ENCODE measurements at places on chromosomes 5 and 9.

DNA sequence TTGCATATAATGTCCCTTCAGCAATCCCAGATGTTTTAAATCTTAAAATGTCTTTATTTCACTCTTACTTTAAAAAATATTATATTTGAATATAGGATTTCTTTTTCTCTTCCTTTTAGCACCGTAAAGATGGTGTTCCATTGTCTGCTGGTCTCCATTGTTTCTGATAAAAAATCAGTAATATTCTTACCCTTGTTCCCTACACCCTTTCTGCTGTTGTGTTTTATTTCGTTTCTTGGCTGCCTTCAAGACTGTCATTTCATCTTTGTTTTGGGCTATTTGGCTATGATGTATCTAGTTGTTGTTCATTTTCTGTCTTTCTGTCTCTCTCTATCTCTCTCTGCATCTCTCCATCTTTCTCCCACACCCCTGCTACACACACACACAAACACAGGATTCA lies 197.9 kb downstream of the IRX2 start:
- DNase-seq: no peak

DNA sequence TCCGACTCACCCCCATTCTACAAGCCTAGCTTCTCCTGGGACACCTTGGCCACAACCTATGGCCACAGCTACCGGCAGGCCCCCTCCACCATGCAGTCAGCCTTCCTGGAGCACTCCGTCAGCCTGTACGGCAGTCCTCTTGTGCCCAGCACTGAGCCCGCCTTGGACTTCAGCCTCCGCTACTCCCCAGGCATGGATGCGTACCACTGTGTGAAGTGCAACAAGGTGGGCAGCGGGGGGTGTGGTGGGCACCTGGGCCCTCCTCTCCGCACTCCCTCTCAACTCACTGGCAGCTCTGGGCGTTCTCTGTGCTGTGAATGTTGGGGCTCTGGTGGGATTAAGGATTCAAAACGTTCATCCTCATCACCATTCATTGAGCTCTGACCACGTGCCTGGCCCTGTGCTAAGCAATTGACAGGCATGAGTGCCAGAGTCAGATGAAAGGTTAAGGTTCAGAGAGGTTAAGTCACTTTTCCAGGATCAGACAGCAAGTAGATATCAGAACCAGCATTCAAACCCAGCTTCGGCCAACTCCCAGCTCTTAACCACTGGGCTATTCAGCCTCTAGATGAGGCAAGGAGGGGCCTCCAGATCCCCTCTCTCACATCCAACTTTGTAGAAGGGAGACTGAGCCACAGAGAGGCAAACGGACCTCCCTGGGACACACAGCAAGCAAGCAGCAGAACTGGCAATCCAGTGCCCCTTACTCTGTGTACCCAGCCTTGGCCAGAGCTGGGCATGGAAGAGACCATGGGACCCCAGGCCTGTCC lies 9.9 kb downstream of the GFI1B start:
- DNase-seq: no peak

GRCh38 chr5:6715271-6715670 lies 2.0 kb downstream of the TENT4A start:
- DNase-seq: no peak

- no peak for DNase-seq
Observed at GRCh38 chr5:3925022-3925421, 329.4 kb downstream of the IRX1 start.

DNA sequence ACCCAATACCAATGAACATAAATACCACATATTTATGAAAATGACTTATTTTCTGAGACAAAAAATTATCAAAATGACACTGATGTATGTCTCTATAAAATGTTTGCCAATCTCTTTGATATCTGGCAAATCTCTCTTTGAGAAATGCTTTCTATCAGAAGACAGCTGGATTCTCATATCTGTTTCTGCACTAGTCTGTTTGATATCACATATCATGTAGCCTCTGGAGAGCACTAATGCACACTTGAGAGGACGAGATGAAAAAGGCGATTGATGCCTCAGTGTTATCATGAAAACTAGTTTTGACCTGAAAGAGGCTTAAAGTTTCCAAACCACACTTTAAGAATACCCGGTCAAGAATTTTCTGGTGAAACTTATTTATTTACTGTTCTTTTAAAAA lies 29.1 kb upstream of the ANKRD55 start:
- no peak for DNase-seq

DNA sequence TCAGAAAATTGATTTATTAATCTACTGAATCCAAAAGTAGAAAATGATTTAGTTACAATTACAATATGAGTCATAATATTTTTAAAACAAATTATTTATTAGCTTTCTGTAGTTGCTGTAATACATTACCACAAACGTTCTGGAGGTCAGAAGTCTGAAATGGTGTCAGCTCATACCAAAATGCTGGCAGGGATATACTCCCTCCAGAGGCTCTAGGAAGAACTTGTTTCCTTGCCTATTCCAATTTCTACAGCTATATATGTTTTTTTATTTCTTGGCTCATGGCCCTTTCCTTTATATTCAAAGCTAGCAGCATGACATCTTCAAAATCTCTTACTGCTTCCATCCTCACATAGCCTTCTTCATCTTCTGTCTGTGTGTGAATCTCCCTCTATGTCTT lies 667.9 kb upstream of the ITGA1 start:
- DNase-seq: no peak

- no peak for DNase-seq
Observed at GRCh38 chr9:78566948-78567675, 270.2 kb downstream of the PSAT1 start.

- DNase-seq: no peak
Observed at GRCh38 chr5:151661968-151662732, 24.6 kb downstream of the SPARC start.

DNA sequence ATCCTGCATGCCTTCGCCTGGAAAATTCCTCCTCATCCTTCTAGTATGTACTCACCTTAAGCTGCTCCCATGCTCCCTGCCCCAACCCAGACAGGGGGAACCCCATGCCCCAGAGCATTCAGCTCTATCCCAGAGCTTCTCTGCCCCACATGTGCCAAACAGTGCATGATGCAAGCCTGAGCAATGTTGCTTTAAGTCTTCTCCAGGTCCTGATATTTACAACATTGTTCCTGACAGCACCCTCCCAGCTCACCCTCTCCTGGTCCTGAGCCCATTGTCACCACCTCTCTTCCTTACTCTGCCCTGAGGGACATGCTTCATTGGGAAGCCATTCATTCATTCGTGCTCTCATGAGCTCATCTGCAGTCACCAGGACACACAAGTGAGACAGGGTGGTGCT lies 23.4 kb upstream of the BARX1 start:
- no peak for DNase-seq

GRCh38 chr9:72997387-72997995 lies 44.6 kb upstream of the ALDH1A1 start:
- DNase-seq: no peak

- DNase-seq: no peak
Observed at GRCh38 chr9:112408275-112408674, 28.4 kb downstream of the HSDL2 start.

DNA sequence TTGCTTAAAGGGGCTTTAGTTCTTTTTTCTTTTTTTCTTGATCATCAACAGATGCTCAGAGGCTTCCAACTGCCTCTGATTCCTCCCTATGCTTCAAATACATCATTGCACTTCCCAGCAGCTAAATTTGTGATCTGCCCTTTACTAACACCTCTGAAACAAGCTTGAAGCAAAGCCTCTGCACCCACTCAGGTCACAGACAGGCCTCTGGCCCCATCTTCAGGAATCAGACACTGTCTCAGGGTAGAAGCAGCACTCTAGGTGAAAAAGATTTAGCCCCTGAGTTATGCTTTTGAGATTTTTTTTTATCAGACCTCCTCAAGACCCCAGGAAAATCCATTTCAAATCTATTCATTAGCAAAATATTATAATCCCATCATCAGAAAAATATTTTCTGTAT lies 91.5 kb downstream of the MAMDC2 start:
- DNase-seq: no peak

DNA sequence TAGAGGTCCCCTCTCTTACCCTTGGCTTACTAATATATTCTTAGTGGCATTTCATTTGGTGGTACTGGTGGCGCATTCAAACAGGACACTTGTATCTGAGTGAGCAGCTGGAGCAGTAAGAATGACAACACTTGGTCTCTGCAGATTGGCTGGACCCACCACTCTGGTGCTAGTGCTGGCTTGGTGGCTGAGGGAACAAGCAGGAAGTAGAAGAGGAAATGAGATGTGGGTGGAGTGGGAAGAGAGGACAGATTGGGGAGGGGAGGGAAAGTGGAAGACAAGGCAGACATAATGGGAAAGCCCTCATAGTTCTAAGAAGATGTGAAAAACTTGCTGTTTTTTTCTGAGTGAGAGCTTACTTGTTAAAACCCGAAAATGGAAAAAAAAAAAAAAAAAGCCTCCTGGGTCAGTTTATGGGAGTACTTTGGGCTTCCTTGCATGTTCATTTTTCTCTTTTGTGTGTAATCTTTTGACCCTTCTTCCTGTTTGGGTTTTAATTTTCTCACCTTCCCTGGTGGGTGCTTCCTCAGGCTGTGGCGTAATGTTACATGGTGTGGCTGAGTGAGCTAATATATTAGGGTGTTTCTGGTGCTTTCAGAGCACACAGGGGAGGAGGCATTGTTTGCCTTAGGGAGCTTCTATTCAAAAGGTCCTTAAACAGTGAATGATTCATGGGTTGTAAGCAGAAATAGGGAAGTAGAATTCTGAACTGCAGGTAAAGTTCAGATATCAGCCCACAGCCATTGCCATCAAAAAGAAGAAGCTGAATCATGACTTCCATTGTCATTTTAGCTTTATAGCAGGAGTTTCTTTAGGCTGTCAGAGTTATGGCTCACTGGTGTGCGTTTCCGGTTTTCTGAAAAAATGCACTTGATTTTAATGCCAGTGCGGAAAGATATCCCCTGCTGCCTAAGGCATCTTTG lies 52.3 kb downstream of the TLE4 start:
- DNase-seq: no peak

- no peak for DNase-seq
Observed at GRCh38 chr9:23551311-23551721, 274.7 kb downstream of the ELAVL2 start.

Measured in activated gamma-delta T cell (primary cell).